ENCODE measurements at places on chromosomes 7 and 10.

GRCh38 chr10:43868952-43869351 is 220.3 kb upstream of the ZNF32 start:
- DNase-seq = no peak

DNA sequence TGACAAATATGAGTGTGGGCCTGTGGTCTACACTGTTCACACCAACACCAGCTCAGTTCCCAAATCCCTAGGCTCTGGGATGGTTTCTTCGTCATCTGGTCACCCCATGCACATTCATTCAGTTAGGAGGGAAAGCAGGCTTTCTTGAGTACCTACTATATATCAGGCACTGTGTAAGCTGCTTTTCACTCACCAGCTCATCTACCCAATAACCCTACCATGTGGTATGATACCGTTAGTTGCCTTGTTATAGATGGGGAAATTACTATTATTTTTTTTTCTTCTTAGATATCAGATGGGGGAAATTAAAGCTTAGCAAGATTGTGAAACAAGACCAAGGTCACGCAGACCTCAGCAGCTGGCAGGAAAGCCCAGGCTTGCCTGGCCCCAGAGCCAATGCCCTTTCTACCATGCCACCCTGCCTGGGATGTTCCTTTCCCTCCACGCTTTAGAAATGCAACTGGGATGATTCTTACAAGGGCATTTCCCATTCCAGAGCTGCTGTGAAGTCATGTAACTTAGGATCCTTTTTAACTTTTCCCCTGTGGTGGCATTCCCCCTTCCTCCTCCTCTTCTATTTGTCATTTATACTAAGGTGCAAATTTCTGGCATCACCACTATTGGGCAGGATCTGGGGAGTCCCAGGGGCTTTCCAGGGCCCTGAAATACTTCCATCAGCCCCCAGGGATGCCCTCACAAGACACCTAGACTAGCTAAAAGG is 93.1 kb upstream of the EFCAB10 start:
- DNase-seq = no peak

GRCh38 chr10:128631801-128632241 is 505.6 kb upstream of the MKI67 start:
- no peak for DNase-seq

GRCh38 chr7:151133986-151134742 is 33.3 kb downstream of the GBX1 start:
- no peak for DNase-seq

DNA sequence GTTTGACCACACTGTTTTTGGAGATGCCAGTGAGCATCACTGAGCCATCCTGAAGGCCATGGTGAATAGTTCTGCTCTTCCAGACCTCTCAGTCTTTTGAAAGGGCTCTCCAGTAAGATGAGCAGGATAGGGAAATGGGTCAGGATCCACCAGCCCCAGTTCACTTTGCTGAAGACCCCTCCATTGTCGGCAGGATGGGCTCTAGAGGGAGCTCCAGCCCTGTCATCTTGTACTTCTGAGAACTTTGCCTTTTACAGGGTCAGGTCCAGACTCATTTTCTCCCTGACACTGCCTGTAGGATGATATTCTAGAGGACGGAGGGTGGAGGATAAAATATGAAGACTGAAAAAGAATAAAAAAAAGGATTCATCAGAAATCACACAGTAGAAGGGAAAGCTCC is 13.1 kb downstream of the LHFPL3 start:
- DNase-seq = no peak

DNA sequence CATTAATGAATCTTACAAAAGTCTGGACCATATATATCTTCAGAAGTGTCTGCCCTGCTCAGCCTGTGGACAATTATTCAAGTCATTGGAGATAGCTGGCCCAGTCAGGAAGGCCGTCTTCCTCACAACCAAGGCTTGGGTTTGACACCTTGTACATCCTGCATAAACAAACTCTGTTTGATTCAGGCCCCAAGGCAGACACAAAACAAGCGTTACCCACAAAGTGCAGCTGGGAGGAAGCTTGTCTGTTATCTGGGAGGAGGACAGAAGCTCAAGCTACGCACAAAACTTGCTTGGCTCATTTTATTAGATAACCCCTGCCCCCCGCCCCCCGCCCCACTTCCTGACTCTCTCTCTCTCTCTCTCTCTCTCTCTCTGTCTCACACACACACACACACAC is 166.9 kb upstream of the WDR11 start:
- no peak for DNase-seq

- DNase-seq = no peak
These were observed 173.8 kb downstream of the TMEM26 start for GRCh38 chr10:61279400-61279799.

- DNase-seq = no peak
These were observed 8.9 kb downstream of the FBXL13 start for GRCh38 chr7:103065667-103066066.

DNA sequence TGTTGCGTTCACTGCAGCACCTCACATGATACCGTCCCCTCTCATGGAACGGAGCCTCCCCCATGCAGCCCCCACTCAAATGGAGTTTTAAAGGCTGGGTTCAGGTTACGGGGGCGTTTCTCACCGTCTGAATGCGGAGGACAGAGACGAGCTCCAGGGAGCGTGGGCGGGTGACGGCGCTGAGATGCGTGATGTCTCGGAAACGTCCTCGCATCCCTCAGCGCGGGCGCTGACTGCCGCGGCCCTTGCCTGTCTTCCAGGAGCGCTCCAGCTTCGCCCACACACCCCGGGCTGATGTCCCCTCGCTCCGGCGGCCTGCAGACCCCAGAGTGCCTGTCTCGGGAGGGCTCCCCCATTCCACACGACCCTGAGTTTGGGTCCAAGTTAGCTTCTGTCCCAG is 16.6 kb upstream of the AP5Z1 start:
- DNase-seq = no peak

DNA sequence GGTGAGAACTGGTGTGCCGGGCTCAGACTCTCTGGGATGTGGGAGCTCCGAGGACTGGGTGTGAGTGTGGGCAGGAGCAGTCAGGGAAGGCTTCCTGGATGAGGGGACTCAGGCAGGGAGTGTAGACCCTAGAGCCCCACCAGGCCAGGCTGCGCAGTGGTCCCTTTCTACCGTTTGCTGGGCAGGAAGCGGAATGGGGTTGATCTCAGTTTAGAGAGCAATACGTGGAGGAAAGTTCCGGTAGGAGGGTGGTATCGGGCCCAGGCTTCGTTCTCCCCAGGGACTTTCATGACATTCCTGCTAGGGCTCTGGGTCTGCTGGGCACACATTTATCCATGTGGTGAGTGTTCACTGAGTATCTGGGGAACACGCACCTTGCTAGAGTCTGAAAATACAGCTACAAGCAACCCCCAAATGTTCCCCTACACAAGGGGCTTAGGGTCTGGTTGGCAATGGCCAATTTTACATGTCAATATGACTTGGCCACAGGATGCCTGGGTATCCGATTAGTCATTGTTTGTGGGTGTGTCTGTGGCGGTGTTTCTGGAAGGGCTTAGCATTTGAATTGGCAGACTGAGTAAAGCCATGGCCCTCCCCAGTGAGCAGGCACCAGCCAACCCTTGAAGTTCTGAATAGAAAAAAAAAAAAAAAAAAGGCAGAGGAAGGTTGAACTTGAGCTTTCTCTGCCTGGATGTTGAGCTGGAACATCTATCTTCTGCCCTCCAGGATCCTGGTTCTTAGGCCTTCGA is 20.8 kb downstream of the GHRHR start:
- DNase-seq = no peak

GRCh38 chr7:158617737-158618128 is 30.1 kb upstream of the PTPRN2 start:
- no peak for DNase-seq

DNA sequence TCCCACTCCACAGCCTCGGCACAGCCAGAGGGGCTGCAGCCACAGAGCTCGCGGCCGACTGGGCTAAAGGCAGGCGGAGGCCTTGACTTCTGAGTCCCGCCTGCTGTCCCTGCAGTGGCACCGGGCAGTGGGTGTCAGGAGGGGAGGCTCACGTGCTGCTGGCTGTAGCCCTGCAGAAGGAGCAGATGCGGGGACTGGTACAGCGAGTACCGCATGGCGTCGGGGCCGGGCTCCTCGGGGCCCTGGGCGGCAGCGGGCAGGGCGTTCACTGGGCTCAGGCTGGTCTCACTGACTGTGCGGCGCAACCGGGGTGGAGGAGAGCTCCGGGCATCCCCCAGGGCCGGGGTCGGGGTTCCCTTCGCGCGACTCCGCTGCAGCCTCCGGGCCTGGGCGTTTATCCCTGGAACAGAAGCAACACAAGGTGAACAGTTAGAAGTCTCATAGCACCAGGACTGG is 25.6 kb downstream of the PAPOLB start:
- DNase-seq = no peak

DNA sequence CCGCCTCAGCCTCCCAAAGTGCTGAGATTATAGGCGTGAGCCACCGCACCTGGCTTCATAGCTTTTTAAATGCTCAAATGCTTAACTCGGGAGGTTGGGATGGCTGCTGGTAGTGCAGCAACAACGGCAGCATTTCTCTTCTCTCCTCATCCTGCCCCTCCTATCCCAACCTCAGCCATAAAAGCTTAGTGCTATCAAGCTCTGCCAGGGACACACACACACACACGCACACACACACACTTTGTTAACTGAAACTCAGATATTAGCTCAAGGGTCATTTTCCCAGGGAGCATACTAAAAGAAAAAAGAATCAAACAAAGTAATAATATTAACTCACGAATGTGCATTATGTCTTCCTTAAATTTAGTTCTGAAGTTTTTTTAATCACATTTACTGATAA is 63.0 kb upstream of the HPS1 start:
- DNase-seq = no peak

GRCh38 chr10:11918384-11918783 is 95.2 kb downstream of the PROSER2 start:
- DNase-seq = no peak

DNA sequence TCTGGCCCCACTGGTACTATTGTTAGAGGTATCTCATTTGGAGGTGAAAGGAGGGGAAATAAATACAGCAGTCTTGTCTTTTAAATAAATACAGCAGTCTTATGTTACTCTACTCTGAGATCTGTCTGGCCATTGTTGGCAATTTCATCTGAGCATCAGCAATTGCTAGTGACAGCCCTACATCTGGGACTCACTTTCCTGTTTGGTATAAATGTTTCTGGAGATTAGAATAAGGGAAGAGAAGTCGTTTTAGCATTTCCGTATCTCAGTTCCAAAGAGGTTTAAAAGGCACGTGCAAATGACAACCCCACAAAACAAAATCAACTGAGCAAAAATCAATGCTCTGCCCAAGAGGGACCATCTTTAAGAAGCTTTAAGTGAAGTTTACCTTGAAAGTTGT is 18.1 kb upstream of the CNNM2 start:
- no peak for DNase-seq

- no peak for DNase-seq
These were observed 315.6 kb upstream of the NPSR1 start for GRCh38 chr7:34342387-34342786.

GRCh38 chr7:46058086-46058823 is 137.2 kb upstream of the IGFBP3 start:
- DNase-seq = no peak

GRCh38 chr10:29227201-29227600 is 61.7 kb upstream of the LYZL1 start:
- no peak for DNase-seq

- DNase-seq = no peak
These were observed 98.5 kb upstream of the RAB11FIP2 start for GRCh38 chr10:118145256-118145655.

GRCh38 chr10:10310498-10310897 is 707.2 kb upstream of the CELF2 start:
- no peak for DNase-seq

DNA sequence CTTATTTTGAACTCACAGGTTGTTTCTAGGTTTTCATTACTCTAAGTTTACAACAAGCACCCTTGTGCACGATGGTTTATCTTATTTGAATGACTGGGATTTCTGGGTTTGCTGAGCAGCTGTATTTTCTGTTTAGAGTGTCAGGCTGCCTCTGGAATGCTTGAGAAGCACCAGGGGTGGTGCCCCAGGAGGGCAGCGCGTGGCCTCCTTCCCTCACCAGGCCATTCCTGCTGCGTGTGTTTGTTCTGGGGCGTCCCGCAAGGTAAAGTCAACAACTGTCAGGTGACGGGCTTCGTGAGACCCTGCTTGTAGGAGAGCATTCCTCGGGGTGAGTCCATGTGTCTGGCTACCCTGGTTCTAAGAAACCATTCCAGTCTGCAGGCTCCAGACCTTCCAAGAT is 54.9 kb downstream of the FAM171A1 start:
- DNase-seq = no peak

- DNase-seq = no peak
These were observed 7.4 kb downstream of the MCM10 start for GRCh38 chr10:13168781-13169180.

Data from stimulated activated CD4-positive, alpha-beta T cell treated with anti-CD3 and anti-CD28 coated beads, Interleukin-15, amount 100 ng/mL, for 1 hour (primary cell).